ENCODE measurements at places on chromosomes 6 and 20.

- DNase-seq: no peak
Measured at GRCh38 chr6:446418-447366, 55.1 kb downstream of the IRF4 start.

DNA sequence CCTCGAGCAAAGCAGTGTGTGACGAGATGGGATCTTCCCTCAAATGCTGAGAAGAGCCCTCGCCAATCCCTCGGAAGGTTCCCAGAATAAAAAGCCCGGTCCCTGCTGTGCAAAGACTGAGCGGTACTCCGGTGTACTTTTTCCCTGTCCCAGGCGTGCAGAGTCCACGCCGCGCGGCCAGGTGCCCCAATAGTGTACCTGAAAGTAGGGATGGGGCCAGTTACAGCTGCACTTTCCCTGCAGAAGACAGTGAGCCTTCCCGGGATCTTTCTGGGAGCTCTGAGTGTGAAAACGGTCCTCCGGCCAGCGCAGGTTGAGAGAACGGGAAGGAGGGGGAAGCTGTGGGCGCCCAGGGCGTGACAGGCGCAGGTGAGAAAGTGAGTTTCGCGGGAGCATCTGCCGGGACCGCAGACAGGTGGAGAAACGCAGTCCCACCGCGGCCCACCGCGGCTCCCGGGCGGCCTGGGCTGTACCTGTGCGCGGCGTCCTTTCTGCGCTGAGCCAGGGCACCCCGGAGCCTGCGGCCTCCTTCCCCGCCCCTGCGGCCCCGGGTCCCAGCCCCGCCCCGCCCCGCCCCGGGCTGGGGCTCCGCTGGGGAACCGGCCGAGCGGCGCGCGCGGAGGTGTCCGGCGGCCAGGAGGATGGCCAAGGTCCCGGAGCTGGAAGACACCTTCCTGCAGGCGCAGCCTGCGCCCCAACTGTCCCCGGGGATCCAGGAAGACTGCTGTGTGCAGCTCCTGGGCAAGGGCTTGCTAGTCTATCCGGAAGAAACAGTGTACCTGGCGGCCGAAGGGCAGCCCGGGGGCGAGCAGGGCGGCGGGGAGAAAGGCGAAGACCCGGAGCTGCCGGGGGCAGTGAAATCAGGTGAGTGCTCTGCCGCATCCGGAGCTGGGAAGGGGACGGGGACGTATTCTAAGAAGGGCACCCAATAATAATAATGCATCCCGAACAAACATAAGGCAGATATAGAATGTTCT lies at the start of gene RFX6:
Gene RFX6 (plus strand): TSS at position 608 of the 977 bp plus-strand sequence. CDS start 34 bp downstream, at position 642.
- peak; percentile 4 for DNase-seq

DNA sequence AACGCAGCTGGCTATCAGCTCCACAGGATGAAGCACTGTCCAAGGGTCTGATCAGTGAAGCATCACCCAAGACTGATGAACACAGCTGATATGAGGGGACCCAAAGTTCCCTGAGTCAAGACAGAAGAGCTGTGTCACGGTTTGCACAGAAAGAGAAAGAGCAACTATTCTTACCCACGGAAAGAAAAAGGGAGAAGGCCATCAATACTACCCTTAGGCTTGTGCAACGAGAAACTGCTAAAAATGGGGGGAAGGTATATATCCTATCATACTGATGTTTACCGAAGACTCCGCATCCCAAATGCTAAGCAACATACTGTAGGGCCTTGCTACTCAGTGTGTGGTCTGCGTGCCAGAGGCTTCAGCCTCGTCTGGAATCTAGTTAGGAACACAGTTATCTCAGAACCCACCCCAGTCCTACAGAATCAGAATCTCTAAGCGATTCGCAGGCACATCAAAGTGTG lies 665 bp downstream of the FASTKD5 start:
- DNase-seq: peak; percentile 25

- no peak for DNase-seq
Measured at GRCh38 chr6:6788394-6789032, 200.0 kb downstream of the LY86 start.

GRCh38 chr6:142912125-142912524 lies 32.9 kb downstream of the HIVEP2 start:
- no peak for DNase-seq

GRCh38 chr6:144161975-144162374 lies 11.7 kb downstream of the STX11 start:
- no peak for DNase-seq

DNA sequence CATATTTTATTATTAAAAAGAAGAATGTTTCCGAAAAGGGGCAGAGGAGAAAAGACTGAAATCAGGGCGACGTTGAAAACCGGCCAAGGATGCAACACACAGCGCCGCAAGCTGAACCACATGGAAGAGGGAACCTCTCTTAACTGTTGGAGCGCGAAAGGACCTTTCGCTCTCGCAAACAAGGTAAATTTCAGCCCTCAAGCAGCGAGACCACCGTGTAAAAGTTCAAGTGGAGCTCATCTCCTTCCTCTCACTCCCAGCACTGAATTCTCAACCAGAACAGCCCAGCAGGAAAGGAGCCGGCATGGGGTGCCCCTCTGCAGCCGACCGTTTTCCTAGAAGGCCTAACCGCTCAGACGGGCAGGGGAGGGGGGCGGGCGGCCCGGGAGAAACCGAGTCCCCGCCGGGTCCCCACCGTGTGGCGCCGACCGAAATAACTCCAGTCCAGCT lies 621 bp downstream of the GPR63 start:
- DNase-seq: peak; percentile 26

DNA sequence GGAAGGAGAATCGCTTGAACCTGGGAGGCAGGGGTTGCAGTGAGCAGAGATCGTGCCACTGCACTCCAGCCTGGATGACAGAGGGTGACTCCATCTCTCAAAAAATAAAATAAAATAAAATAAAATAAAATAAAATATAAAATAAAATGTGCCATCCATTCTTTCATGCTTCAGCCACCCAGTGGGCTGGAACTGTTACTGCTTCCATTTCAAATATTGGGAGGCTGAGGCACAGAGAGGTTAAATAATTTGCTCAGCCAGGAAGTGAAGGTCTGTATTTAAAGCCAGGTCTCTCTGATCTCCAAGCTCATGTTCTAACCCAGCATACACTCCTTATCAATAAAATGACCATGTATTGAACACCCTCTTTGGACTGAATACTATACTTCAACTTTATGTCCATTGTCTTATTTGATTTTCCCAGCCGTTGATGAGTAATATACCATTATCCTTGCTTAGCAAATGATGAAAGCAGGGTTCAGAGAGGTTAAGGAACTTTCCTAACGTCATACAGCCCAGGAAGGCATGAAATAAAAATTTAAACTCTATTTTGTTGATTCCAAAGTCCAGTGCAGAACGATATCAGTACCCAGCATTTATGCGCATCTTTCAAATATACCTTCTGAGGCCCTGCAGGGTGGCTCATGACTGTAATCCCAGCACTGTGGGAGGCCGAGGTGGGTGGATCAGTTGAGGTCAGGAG lies 25.8 kb upstream of the SLC9A8 start:
- DNase-seq: no peak

GRCh38 chr20:49508435-49509199 lies 26.1 kb upstream of the KCNB1 start:
- peak; percentile 38 for DNase-seq

DNA sequence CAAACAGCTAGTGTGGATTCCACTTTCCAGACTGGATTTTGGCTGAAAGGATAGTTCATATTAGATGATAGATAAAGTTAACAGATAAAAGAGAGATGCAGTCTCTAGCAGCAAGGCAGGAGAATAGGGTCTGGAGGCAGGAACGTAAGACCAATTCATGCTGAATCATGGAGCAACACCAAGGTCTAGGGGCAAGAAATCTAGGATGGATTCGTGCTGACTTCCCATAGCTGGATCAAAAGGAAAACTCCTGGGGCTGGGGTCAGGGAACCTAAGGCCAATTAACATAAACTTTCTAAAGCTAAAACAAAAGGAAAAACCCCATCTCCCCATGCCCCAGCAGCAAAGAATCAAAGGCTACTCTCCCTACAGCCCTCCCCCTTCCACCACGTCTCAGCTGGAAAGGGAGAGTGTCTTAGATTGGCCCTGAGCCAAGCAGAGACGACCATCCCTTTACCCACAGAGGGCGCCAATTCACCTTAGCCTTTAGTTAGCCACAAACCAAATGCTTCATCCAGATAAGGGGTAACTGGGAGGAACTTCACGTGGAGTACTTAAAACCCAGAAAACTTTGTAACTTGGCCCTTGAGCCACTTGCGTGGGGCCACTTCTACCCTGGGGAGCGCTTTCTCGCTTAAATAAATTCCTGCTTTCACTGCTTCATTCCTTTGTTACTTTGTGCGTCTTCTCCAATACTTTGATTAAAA lies 7.6 kb downstream of the TREM1 start:
- peak; percentile 47 for DNase-seq

DNA sequence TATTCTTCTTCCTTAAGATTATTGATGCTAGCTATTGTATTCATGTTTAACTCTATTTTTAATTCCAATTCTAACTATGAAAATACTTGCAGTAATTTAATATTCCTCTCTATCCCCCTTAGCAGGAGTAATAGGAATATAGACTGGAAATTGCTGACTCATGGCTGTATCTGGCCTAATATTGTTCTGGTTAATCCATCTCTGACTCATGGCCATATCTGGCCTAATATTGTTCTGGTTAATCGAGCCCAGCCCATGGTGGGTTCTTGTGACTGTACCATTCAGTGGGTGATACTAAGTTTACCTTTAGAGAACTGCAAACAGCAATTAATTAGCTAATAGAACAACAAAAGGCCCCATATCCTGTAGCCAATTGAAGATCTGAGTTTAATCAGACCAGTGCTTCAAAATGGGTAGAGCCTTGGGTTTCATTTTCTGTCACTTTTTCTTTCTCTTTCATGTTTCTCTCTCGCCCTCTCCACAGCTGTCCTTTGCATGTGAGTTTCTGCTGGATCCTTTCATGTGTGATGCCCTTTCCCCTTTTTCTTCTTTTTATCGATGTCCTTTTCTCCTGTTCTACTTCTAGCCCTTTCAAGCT lies 50.6 kb downstream of the SLC22A3 start:
- DNase-seq: peak; percentile 15

- no peak for DNase-seq
Measured at GRCh38 chr6:137602313-137603197, 108.4 kb upstream of the OLIG3 start.

GRCh38 chr20:57773059-57773815 lies 63.4 kb upstream of the PMEPA1 start:
- DNase-seq: no peak

- DNase-seq: peak; percentile 78
Measured at GRCh38 chr6:146090474-146090873, 61.6 kb downstream of the GRM1 start.

- DNase-seq: no peak
Measured at GRCh38 chr6:54878718-54879117, 32.1 kb downstream of the FAM83B start.
